ENCODE measurements at places on chromosomes 11 and 22.

GRCh38 chr11:78822931-78823423 is 248.3 kb upstream of the NARS2 start:
- DNase-seq: no peak
- H3K4me1 ChIP-seq: no peaks in the 10 kb centered on the region
- no peaks in the 10 kb centered on the region for H3K36me3 ChIP-seq
- H3K27me3 ChIP-seq: no peaks in the 10 kb centered on the region
- H3K4me3 ChIP-seq: no peak overlapping the region
- no peak overlapping the region for H3K27ac ChIP-seq

DNA sequence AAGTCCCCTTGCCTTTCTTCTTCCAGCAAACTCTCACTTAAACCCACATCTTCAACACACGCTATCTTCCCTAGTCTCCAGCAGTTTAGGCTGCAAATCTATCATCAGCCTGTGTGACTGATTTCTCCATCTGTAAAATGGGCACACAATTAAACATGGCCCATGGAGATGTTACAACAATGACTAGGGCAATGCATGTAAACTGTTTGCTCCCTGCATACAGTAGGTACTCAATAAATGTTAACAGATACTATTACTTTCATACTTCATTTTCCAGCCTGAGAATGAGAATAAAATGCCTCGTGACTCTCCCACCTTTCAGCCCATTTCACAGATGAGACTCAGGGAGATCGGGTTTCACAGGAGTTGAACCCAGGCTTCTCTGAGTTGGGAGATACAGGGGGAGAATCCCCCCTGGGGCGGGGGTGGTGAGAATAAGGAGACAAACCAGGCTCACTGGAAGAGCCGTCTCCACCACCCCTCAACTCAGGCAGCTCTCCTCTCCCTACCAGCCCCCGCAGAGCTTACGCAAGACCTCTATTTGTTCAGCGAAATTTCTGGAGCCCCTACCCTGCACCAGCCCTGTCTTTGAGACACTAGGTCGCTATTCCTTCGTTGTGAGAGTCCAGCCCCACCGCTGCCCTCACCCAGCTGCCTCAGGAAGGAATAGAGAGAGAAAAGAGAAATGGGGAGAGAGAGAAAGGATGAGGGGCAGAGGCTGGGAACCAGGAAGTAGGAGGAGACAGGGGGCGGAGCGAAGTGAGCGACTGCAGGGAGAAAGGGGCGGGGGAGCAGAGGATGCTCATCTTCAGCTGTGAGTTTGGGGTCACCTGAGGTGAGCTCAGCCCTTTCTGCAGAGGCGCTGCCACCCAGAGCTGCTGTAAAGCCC is 42.1 kb upstream of the KLHL35 start:
- DNase-seq: peak; percentile 29
- H3K4me3 ChIP-seq: peak overlapping the region; percentile 22
- H3K27me3 ChIP-seq: no peaks in the 10 kb centered on the region
- H3K36me3 ChIP-seq: no peaks in the 10 kb centered on the region

GRCh38 chr22:33443683-33444082 is 385.5 kb upstream of the SYN3 start:
- H3K4me3 ChIP-seq: no peak overlapping the region
- no peak overlapping the region for H3K27ac ChIP-seq
- no peaks in the 10 kb centered on the region for H3K27me3 ChIP-seq
- H3K4me1 ChIP-seq: no peaks in the 10 kb centered on the region

- H3K4me3 ChIP-seq: no peak overlapping the region
- H3K36me3 ChIP-seq: peaks cover 2% of the 10 kb centered on the region
- no peaks in the 10 kb centered on the region for H3K27me3 ChIP-seq
- DNase-seq: peak; percentile 12
- no peaks in the 10 kb centered on the region for H3K4me1 ChIP-seq
These were observed 26.8 kb downstream of the TRIM44 start for GRCh38 chr11:35689081-35689996.

DNA sequence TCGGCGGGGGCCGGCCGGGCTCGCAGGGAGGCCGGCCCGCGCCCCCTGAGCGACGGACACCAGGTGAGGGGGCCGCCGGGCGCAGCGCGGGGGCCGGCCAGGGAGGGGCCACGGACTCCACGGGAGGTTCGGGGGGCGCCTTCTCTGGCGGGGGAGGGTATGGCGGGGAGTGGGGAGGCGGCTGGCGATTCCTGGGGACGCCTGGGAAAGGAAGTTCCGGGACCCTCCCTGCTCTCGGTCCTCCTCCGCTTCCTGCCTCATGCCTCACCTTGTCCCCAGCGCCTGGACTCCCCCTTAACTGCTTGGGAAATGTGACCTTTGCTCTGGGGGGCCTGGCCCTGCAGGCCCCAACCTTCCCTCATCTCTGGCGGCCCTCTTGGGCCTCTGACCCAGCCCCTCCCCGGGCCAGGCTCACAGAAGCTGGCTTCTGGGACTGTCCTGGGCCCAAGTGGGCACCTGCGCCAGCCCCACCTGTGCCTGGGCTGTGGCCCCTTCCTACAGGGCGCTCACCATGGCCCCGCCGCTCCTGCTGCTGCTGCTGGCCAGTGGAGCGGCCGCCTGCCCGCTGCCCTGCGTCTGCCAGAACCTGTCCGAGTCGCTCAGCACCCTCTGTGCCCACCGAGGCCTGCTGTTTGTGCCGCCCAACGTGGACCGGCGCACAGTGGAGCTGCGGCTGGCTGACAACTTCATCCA is 516 bp downstream of the LRFN4 start:
- peaks cover 13% of the 10 kb centered on the region for H3K36me3 ChIP-seq
- H3K27ac ChIP-seq: no peak overlapping the region
- peak; percentile 16 for DNase-seq
- peak overlapping the region; percentile 57 for H3K4me3 ChIP-seq
- H3K27me3 ChIP-seq: no peaks in the 10 kb centered on the region

- H3K36me3 ChIP-seq: no peaks in the 10 kb centered on the region
- no peak overlapping the region for H3K4me3 ChIP-seq
- H3K27me3 ChIP-seq: no peaks in the 10 kb centered on the region
- no peaks in the 10 kb centered on the region for H3K4me1 ChIP-seq
These were observed 88.3 kb downstream of the OSBP2 start for GRCh38 chr22:30783021-30783420.

DNA sequence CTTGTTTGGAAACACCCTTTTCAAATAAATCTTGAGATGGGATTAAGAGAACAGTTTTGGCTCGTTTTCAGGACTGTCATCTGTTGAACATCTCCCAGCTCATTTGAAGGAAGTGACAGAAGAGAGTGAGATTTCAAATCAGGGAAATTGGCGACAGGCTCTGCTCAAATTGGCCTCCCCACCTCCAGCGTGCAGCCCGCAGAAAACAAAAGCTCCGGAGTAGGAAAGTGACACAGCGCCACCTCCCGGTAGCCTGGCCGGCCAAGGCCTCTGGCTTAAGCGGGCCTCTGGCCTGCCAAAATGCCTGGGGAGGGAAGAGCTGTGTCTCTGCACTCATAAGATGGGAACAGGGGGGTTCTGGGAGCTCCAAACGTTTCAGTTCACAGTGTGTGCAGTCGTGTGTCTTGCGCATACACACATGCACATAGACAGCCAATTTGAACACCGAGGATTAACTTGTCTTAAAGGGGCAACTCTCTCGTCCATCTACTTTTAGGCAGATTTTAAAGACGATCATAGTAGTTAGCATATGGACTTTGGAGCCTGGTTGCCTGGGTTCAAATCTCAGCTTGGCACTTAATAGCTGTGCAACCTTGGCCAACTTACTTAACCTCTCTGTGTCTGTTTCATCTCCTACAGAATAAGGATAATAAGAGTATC is 132.7 kb upstream of the RCN1 start:
- H3K4me1 ChIP-seq: no peaks in the 10 kb centered on the region
- no peak overlapping the region for H3K27ac ChIP-seq
- peak; percentile 43 for DNase-seq
- no peaks in the 10 kb centered on the region for H3K36me3 ChIP-seq

- H3K27ac ChIP-seq: no peak overlapping the region
- no peak for DNase-seq
- H3K4me1 ChIP-seq: no peaks in the 10 kb centered on the region
- no peak overlapping the region for H3K4me3 ChIP-seq
These were observed 87.1 kb downstream of the BCR start for GRCh38 chr22:23267226-23268043.

GRCh38 chr22:25623851-25624250 is 59.4 kb downstream of the GRK3 start:
- no peaks in the 10 kb centered on the region for H3K4me1 ChIP-seq
- H3K36me3 ChIP-seq: no peaks in the 10 kb centered on the region

DNA sequence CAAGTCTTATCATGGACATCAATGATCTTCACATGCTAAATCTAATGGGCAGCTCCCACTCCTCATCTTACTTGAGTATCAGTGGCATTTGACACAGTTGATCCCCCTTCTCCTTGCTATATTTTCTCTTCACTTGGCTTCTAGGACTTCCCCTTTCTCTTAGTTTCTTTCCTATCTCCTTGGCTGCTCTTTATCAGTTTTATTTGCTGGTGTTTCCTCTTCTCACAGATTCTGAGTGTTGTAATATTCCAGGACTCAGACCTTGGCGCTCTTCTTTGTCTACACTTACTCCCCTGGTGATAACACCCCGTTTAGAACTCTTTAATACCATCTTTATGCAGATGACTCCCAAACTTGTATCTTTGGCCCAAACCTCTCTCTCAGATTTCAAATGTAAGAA is 33.9 kb upstream of the RASSF10 start:
- H3K27ac ChIP-seq: no peak overlapping the region
- no peaks in the 10 kb centered on the region for H3K36me3 ChIP-seq
- H3K27me3 ChIP-seq: peaks cover 9% of the 10 kb centered on the region
- no peak for DNase-seq
- no peak overlapping the region for H3K4me3 ChIP-seq

GRCh38 chr11:66564538-66564937 is 3.9 kb downstream of the CTSF start:
- H3K4me3 ChIP-seq: no peak overlapping the region
- DNase-seq: no peak
- no peaks in the 10 kb centered on the region for H3K4me1 ChIP-seq
- H3K27ac ChIP-seq: no peak overlapping the region

DNA sequence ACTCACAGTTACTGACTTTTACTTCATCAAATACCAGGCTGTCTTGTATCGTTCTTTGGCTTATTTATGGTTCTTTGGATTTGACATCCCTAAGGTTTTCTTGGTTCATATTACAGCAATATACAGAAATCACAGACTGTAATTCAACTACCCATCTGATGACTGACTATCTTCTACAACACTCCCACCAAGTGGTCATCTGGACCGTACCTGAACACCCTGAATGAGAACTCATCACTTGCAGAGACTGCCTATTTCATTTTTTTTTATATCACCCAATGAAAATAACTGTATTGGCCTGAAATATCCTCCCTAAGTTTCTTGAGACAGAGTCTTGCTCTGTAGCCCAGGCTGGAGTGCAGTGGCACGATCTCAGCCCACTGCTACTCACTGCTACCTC is 9.5 kb upstream of the UPB1 start:
- no peaks in the 10 kb centered on the region for H3K27me3 ChIP-seq
- H3K27ac ChIP-seq: no peak overlapping the region
- peaks cover 2% of the 10 kb centered on the region for H3K4me1 ChIP-seq
- H3K4me3 ChIP-seq: no peak overlapping the region

GRCh38 chr11:124738713-124739478 is 846 bp upstream of the NRGN start:
- H3K4me3 ChIP-seq: peak overlapping the region; percentile 53
- no peaks in the 10 kb centered on the region for H3K36me3 ChIP-seq

GRCh38 chr11:105392556-105392955 is 217.3 kb upstream of the GRIA4 start:
- H3K4me1 ChIP-seq: no peaks in the 10 kb centered on the region
- no peak overlapping the region for H3K27ac ChIP-seq
- H3K36me3 ChIP-seq: no peaks in the 10 kb centered on the region
- H3K4me3 ChIP-seq: no peak overlapping the region
- peak; percentile 5 for DNase-seq
- H3K27me3 ChIP-seq: no peaks in the 10 kb centered on the region

DNA sequence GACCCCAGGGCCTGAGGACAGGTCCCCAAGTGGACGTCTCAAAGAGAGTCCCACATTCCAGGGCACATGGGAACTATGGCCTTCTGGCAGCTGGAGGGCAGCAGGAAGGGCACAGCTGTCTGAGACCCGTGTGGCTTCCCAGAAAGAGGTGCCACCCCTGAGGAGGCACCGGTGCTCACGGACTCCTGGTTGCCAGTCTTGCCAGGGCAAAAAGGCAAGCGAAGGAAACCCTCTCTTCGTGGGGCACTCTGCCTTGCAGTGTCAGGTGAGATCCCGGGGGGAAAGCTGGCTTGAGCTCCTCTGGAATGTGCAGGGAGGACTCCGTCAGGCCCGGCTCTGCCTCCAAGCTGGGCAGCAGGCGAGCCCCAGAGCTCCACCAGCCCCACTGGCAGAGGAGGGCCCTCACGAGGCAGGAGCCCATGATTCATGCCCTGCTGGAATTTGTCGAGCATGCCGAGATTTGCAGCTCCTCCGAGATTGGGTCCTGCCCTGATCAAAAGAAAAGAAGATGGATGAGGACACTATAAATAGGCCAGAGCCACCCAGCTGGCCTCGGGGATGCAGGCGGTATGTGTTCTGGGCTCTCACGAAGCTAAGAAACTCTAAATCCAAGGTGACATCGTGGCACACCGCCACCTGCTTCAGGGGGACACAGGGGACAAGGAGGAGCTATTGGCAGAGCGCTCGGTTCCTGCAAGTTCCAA is 9.9 kb upstream of the CELSR1 start:
- H3K4me3 ChIP-seq: no peak overlapping the region
- peaks cover 23% of the 10 kb centered on the region for H3K4me1 ChIP-seq
- H3K27ac ChIP-seq: peak overlapping the region; percentile 89
- H3K27me3 ChIP-seq: no peaks in the 10 kb centered on the region
- peak; percentile 64 for DNase-seq
- no peaks in the 10 kb centered on the region for H3K36me3 ChIP-seq

DNA sequence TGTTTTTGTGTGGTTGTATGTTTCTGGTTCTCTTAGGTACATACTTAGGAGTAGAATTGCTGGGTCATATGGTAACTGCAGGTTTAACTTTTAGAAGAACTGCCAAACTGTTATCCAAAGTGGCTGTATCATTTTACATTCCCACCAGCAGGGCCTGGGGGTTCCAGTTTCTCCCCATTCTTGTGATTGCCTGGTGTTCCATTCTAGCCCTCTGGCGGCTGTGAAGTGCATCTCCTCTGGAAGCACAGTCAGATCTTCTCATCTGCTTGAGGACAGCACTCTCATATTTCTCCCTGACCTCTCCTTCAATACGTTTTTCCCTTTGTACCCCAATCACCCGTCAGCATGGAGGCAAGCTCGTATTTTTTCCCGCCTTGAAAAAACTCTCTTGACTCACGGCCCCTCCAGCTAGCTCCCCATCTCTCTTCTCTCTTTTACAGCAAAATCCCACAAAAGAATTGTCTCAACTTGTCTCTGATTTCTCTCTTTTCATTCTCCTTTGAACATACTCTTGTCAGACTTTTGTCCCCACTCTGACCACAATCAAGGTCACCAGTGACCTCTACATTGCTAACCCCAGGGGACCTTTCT is 56.8 kb upstream of the THY1 start:
- H3K4me1 ChIP-seq: peaks cover 14% of the 10 kb centered on the region
- no peak overlapping the region for H3K27ac ChIP-seq
- peaks cover 12% of the 10 kb centered on the region for H3K27me3 ChIP-seq
- H3K4me3 ChIP-seq: no peak overlapping the region
- H3K36me3 ChIP-seq: no peaks in the 10 kb centered on the region

DNA sequence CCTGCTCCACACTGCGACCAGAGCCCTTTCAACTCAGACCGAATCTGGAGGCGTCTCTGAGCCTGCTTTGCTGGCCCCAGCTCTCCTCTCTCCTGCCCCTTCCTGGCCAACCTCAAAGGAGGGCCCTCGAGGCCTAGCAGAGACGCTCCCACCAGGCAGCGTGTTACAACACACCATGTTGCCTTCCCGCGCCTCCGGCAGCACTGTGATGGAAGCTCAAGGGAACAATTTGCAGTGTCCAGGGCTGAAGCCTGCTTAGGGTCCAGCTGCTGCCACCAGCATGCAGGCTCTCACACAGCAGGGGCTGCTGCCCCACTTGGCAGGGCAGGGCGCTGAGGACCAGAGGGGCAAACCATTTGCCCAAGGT is 18.4 kb downstream of the LINC01488 start:
- H3K4me1 ChIP-seq: peaks cover 12% of the 10 kb centered on the region
- no peaks in the 10 kb centered on the region for H3K27me3 ChIP-seq
- H3K27ac ChIP-seq: no peak overlapping the region
- H3K4me3 ChIP-seq: no peak overlapping the region
- H3K36me3 ChIP-seq: no peaks in the 10 kb centered on the region
- no peak for DNase-seq

All from fibroblast of lung (primary cell).